ENCODE measurements at places on chromosomes 12 and 14.

DNA sequence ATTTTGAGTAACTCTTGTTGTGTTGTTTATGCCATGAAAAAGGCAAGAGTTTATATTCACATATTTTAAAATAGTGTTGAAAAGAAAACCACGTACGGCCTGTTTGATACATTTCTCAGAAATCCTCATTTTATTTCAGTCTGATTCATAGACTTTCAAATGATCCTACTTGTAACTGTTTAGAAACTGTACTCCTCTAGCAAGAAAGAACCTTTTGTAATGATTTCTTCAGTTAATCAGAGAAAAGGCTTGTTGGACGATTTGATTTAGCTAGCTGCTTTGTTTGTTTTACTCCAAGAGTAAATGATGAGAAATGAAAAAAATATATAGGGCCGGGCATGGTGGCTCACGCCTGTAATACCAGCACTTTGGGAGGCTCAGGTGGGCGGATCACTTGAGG lies 17.2 kb downstream of the FBXO34 start:
- DNase-seq = no peak

GRCh38 chr12:27732281-27732680 lies 21.6 kb downstream of the MRPS35 start:
- peak; percentile 10 for DNase-seq

- DNase-seq = peak; percentile 97
These were observed 21.1 kb upstream of the LGALS3 start for GRCh38 chr14:55107766-55108554.

DNA sequence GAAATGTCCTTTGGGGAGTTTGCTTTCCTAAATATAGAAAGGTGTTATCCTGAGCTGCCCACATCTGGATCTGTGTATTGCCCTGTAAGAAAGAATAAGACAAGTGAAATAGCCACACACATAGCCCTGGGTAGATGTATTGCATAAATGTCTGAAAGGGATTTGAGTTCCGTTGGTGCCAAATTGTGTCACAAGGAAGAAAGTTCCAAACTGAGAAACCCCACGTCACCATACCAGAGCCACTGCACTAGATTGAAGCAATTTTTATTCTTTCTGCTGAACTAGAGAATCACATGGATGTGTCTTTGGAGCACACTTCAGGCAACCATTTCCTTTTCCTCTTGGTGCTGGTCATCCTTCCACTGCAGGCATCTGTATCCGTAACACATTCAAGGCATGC lies 5.0 kb downstream of the RNASE9 start:
- DNase-seq = no peak

DNA sequence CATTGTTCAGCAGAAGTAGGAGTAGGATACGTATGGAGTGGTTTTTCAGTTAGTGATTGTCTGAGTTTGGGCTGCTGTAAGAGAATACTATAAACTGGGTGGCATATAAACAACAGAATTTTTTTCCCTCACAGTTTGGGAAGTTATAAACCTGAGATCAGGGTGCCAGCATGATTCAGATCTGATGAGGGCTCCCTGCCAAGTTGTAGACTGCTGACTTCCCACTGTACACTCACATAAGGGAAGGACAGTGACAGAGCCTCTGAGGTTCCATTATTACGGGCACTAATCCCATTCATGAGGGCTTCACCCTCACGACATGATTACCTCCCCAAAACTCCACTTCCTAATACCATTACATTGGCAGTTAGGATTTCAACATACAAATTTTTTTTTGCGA lies 50.7 kb downstream of the ACSM4 start:
- no peak for DNase-seq

DNA sequence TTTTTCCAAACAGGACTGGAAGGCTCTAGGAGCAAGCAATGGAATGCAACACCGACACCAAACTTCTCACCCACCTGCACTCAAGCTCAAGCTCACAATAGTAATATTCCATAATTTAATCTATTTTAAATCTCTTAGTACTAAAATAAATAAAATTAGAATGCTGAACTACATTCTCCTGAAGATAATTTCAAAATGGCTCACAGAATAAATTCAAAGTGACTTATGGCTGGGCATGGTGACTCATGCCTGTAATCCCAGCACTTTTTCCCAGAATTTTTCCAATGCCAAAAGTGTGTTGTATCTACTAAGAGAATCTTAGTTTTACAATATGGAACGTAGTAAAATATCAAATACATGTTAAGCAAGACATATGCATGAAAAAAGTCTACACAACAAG lies 31.5 kb downstream of the DUSP16 start:
- DNase-seq = no peak

GRCh38 chr14:58571769-58572472 lies 65.8 kb upstream of the DACT1 start:
- DNase-seq = peak; percentile 37

GRCh38 chr12:101789171-101789570 lies 41.6 kb downstream of the GNPTAB start:
- no peak for DNase-seq

DNA sequence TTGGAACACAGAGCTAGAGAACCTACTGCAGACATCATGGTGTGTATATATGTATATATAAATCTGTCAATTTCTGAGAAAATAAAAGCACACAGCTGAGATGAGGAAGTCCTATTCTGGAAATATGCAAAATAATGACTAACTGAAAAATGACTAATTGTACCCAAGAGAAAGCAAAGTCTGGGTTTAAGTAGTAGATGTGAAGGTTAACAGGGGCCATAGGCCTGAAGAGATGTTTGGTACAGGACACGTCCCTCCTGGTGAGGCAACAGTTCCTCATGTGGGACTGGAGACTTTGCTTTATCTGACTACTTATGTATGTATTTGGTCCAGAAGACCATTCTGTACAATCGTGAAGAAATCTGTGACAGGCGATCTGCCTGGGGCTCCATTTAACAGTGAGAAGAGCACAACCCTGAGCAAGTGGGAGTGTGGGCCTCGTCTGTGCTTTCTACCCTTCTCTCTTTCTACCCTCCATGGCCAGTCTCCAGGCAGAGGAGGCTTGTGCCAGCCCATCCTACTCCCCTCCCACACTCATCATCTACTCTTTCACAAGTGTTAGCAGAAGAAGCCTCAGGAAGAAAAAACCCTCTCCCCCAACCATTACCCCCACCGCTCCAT lies 67.5 kb downstream of the SLC41A2 start:
- DNase-seq = no peak

- DNase-seq = no peak
These were observed 17.8 kb downstream of the CDK2AP1 start for GRCh38 chr12:123253641-123254459.

DNA sequence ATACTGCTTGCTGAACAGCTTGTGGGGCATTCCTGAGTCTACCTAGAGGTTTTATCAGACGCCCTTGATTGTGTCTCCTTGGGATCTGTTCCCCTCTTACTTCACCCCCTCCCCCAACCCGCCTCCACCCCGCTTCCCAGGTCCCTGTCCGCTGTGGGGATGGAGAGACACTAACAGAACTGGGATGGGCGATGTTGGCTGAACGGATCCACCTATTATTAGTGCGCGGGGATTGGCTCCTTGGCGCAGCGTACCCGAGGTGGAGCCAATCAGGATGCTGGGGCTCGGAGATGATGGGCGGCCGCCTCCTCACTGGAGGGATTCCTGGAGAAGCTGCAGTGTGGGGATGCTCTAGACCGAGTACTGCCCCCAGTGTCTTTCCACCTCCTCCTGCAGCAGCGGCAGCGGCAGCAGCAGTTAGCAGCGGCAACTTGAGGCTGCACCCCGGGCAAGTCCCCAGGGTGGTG lies at the start of gene SYT1:
TSS of gene SYT1 (plus strand) at position 372 of the 467 bp plus-strand sequence.
- peak; percentile 84 for DNase-seq

DNA sequence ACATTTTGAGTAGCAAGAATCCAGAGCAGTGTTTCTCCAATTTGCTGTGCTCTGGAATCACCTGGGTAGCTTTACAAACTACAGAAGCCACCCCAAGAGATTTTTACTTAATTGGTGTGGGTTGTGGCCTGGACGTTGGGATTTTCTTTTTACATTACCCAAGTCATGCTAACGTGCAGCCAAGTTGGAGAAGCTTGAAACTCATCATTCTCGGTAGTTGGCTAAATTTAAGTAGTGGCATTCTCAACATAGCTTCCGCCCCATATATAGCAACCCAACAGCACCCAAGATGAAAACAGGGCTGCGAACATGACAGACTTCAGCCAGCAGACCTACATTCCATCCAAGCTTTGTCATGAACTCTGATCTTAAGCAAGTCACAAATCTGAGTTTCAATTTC lies 25.0 kb downstream of the DAD1 start:
- DNase-seq = no peak

DNA sequence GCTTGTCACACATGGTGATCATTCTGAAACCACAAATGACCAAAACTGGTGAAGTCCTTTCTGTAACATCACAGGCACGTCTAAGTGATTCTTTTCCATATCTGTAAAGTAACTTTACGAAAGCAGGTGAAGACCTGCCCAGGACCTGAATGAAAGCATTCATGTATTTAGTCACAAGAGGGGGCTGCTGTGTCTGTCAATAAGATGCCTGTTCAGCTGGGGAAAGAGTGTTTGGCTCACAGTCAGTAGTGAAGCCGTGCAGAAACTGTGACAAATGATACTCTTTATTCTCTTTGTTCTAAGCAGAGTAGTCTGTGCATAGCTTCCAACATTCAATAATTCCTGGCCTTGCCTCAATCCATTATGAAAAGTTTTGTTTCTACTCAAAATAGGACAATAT lies 373.5 kb upstream of the OR4E1 start:
- no peak for DNase-seq

GRCh38 chr12:131084341-131085011 lies 130.8 kb downstream of the ADGRD1 start:
- no peak for DNase-seq

DNA sequence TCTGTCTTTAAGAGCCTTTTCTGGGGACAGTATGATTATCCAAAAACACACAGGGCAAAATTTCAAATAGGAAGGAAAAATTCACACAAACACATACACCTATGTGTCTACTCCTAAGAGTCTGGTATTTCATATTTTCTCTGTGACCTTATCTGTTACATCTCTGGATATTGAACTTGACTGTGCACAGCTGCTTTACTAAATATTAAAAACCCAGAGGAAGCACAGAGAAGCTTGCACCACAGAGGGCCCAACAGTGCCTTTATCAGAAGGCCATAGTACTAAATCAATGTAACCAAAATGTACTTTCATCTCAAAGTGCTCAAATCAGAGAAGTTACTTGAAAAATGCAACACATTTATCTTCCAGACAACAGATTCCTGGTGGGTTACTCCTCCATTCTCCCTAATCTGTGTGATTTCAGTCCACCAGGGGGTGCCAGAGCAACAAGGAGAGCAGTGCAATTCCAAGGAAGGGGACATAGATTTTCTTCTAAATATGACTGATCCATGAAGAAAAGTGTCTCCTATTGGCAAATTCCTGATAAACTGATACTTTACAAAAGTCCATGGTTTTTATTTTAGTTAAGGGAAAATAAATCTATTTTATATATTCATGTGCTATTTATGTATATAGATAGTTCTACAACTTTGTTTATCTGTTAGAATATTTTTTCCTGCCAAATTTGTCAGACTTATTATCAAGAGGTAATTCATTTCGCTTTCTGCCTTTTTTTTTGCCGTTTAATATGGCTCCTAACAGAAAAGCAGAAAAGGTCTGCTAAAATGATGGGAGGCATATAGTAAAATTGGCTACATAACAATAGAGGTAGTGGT lies 617.6 kb downstream of the LRFN5 start:
- peak; percentile 45 for DNase-seq

DNA sequence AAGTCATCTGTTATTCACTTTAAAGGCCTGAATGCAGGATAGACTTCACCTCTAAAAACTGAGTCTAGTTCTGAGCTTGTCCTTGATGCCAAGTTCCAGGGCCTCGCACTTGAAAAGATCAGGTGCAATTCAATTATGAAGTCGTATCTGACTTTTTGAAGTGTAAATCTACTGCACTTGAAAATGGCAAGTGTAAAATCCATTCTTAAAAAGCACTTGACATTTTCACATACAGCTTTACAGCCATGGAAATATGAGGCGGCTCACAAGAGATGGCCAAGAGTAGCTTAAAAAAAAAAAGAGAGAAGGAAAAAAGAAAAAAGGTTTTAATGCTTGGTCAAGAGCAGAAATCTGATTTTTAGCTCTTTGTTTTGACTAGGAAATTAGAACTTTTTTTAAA lies 172.5 kb downstream of the GXYLT1 start:
- no peak for DNase-seq

GRCh38 chr12:79775355-79776027 lies 84.7 kb upstream of the PAWR start:
- DNase-seq = no peak

DNA sequence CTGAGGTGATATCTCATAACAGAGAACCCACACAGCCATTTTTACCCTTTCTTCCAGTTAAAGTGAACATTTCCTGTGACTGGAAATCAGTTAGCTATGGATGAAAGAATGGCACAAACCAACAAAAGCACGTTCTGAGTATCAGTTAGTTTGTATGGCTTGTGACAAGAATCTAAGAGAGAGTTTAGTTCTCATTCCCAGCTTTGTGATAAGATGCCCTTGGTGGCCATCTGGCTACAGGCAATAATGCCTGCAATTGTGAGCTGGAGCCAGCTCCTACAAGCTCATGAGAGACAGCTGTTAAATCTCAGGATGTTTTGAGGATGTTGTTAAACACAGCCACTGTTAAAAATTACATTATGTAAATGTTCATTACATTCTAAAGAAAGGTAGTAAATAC lies 122.0 kb upstream of the FRMD6 start:
- no peak for DNase-seq

DNA sequence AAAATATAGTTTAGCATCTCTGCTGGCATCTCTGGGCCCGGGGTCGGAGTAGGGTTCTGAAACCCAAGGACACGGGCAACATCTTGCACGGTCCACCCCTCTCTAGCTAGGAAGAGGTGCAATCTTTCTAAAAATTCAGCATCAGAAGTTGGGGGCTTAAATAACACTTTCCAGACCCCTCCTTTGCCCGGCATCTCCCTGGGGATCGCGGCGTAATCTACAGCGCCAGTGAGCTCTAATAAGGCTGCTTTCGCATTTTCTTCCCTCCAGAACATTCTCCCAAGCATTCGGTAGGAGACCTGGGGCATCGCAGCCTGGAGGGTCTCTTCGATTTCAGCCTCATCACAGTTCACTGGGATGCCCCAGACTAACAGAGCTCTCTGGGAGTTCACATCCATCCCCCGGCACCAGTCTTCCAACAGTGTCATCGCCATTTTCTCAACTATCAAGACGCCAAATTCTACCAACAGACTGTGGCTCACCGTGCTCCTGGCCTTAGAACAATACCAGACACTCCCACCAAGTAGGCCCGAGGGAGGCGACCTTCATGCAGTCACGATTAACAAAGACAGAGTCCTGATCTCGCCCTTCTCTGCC lies 880 bp downstream of the PNMA1 start:
- DNase-seq = no peak
